ENCODE measurements at places on chromosomes 16 and 17.
A peak's percentile ranks its signal among the peaks of the same experiment; 100 is the strongest.

GRCh38 chr17:81241648-81242420 is 2.7 kb downstream of the NDUFAF8 start:
- peak; percentile 62 for DNase-seq

DNA sequence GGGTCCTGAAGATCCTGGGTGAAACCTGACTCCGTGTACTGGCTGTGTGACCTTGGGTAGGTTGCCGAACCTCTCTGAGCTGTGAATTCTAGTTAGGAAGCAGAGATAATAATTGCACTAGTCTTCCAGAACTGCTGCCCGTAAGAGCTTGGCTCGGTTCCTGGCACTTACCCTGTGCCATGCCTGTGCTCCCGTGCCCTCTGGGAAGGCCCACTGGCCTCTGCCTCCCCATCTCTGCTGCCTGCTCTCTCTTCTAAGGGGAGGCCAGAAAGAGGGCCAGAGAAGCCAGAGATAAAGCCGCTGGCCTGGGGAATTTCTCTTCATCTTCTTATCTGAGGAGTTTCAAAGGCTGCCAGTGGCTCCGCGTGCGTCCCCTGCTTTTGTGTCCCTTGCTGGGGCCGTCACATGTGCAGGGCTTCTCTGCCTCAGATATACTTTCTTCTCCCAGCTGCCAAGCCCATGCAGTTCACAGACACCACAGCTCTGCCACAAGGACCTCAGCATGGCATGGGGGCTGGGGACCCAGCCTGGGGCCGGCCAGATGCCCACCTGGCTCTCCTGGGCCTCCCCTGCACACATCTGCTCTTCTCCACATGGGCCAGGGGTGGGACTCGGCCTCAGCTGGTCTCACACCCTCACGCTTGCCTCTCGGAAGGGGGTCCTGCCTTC is 145.2 kb downstream of the SDK2 start:
- no peak for DNase-seq

GRCh38 chr17:56674401-56674925 is 81.0 kb downstream of the NOG start:
- DNase-seq = no peak

- DNase-seq = no peak
Observed at GRCh38 chr16:60686824-60687223, 1349.4 kb downstream of the CDH8 start.

DNA sequence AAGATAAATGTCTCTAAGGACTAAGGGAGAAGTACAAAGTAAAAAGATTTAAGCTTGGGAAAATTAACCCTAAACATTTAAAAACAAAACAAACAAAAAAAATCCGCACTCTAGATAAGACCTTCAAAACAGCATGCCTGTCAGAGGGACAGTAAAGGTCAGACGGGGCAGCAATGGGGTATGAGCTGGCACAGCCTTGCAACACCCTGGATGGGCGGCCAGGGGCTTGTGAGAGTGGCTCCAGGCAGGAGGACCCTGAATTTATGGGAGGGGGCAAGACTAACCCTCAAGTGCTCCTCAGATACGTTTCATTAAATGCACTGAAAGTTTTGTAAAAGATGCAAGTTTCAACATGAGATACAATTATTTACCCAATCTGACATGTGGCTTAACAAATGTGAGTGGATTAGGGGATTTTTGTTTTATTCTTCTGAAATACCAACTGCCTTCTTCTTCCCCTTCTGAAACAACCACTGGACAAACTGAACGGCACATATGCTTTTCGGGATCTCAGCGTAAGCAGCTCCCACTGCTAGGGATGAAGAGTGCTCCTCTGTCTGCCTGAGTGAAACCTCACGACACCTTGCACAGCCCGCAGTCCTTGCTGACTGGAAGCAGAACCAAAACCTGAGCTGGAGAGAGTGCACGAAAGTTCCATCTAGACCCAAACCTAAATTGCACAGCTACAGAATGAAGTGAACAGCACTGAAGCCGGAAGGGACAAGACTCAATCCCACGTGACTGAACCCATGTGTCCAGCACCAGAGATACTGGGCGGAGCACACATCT is 128.4 kb downstream of the ANKRD11 start:
- peak; percentile 38 for DNase-seq

DNA sequence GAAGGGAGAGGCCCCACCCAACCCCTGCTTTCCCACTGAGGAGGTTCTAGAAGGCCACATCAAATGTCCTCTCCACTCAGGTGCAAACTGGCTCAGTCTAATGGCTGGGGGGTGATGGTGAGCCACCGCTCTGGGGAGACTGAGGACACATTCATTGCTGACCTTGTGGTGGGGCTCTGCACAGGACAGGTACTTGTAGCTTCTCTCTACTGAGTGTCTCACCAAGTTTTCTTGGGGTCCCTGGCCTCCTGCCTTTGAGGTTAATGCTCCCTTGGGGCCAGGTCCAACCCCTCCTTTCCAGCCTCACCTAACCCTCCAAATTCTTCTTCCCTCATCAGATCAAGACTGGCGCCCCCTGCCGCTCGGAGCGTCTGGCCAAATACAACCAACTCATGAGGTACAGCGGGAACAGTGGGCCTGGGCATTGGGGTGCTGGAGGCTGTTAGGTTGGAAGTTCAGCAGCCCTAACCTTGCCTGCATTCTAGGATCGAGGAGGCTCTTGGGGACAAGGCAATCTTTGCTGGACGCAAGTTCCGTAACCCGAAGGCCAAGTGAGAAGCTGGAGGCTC is 5.7 kb downstream of the ENO3 start:
- peak; percentile 69 for DNase-seq

DNA sequence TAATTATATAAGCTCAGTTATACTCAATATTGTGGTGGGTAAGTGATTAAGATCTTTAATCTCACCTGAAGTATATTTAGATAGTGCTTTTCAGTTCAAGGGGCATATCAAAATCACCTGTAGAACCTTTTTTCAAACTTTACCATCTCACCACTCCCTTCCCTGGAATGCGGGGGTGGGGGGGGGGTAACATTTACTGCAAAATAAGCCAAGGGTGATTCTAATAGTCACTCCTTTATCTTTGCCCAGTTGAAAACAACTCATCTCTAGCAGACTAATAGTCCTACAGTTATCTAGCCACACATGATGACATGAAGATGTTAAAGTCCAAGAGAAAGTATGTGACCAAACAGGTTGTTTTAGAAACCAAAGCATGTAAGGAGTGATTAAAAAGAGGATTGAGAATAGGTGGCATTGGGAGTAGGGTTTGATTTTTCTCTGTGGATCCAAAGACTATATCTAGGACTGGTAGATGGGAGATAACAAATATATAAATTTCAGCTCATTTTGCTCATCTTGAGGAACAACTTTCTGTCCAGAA is 21.5 kb downstream of the LPCAT2 start:
- no peak for DNase-seq

DNA sequence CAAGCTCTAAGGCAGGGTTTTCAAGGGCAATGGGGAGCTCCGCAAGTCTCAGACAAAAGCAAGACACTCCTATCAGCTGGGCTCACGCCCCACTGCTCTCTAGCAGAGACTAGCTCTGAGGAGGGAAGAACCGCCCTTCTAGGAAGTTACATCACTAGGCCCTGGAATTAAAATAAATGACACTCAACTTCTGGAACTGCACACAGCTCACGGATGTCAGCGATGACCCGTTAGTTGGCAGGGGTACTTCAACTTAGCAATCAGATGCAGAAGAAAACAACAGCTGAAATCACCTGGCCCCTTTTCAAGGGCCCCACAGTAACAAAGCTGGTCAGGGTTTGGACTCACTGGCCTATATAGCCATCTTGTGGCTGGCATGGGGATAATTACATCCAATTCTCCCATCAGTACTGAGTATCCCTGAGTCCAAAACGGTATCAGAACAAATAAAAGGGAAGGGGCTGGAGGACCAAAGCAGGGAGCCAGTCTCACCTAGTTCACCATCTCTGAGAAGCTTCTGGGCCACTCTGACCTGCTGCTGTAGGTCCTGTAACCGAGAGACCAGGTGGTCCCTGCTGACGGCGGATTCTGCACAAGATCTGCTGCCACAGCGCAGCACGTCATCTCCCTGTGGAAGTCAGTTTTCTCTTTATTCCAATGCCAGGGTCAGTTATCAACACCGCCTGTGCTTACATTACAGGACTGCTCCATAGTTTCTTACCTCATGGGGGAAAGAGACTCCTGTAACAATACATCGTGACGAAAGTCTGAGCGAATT is 22.2 kb downstream of the SERPINF1 start:
- DNase-seq = peak; percentile 88

GRCh38 chr17:59093702-59094231 is 12.9 kb downstream of the TRIM37 start:
- DNase-seq = no peak

DNA sequence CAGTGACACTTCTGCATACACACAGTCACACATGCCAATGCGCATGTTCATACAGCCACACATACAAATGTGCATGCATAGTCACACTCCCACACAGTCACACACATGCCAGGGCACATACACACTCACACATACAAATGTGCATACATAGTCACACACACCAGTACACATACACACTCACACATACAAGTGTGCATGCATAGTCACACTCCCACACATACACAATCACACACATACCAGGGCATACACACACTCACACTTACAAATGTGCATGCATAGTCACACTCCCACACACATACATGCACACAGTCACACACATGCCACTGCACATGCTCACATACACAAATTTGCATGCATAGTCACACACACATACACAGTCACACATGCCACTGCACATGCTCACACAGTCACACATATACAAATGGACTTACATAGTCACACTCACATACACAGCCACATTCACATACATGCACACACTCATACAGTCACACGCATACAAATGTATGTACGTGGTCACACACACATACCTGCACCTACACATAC is 84.2 kb downstream of the SOCS1 start:
- DNase-seq = no peak

DNA sequence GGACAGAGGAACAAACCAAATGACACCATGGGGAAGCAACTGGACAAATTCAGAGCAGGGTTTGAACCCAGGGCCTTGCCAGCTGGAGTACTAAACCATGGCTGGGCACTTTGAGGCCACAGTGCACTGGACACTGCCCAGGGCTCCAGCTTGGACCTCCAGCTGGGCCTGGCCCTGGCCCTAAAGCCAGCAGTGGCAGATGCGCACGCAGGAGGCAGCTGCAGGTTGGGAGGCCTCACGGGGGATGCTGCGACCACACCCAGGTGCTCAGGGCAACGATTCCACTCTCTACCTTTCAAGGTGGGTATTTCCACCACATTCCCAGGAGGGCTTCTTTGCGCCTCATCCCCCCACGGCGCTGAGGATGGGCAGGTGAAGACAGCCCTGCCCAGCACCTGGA is 28.9 kb downstream of the WNT3 start:
- DNase-seq = no peak

Data from hematopoietic multipotent progenitor cell treated with erythropoietin and hydrocortisone succinate and interleukin-3 and kit ligand, for 8 days (in vitro differentiated cells).